ENCODE measurements at places on chromosomes 12 and 14. TPM values are rescaled to one million over a fixed set of nuclear protein-coding genes. Genes with fewer than 3 reads are reported as not detected.

ACSS3 gene
- 32.3 TPM for total RNA-seq

- no peaks in the 10 kb centered on the region for H3K4me1 ChIP-seq
- no peak overlapping the region for H3K27ac ChIP-seq
- H3K36me3 ChIP-seq: no peaks in the 10 kb centered on the region
- H3K4me3 ChIP-seq: no peak overlapping the region
These were observed 9.8 kb downstream of the NPC2 start for GRCh38 chr14:74483321-74483720.

- no peak overlapping the region for H3K4me3 ChIP-seq
- no peak overlapping the region for H3K27ac ChIP-seq
- DNase-seq: no peak
- no peaks in the 10 kb centered on the region for H3K4me1 ChIP-seq
These were observed 101.5 kb downstream of the RPAP3 start for GRCh38 chr12:47604221-47604873.

COQ5 gene
- total RNA-seq: 20.7 TPM

DNA sequence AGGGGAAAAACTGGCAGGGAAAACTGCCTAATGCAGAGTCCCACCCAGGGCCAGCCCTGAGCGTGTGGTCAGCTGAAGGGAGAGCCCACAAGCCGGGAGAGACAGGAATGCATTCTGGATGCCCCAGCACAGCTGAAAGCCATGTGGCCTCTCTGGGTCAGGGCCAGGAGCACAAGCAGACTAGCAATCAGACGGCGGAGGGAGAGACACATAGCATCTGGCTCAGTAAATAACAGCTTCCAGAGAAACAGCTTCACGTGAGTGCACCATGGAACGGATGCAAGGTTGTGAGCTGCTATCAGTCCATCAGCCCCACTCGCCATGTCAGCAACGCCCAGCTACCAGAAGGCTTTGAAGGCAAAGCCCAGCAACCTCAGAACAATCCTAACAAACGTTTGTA lies 28.2 kb upstream of the TMEM106C start:
- H3K27ac ChIP-seq: no peak overlapping the region
- peaks cover 4% of the 10 kb centered on the region for H3K4me1 ChIP-seq
- H3K4me3 ChIP-seq: no peak overlapping the region
- DNase-seq: peak; percentile 48
- no peaks in the 10 kb centered on the region for H3K36me3 ChIP-seq

- no peaks in the 10 kb centered on the region for H3K36me3 ChIP-seq
- no peak overlapping the region for H3K4me3 ChIP-seq
- peaks cover 2% of the 10 kb centered on the region for H3K4me1 ChIP-seq
- no peaks in the 10 kb centered on the region for H3K27me3 ChIP-seq
- H3K27ac ChIP-seq: no peak overlapping the region
- DNase-seq: no peak
These were observed 30.2 kb upstream of the GALNT9 start for GRCh38 chr12:132359551-132359950.

GRCh38 chr12:95623554-95624170 lies 72.4 kb upstream of the USP44 start:
- H3K4me1 ChIP-seq: peaks cover 1% of the 10 kb centered on the region
- H3K27me3 ChIP-seq: no peaks in the 10 kb centered on the region
- H3K27ac ChIP-seq: no peak overlapping the region
- DNase-seq: peak; percentile 79
- H3K4me3 ChIP-seq: no peak overlapping the region

ANAPC5 gene
- total RNA-seq: 82.7 TPM

- H3K4me1 ChIP-seq: peaks cover 9% of the 10 kb centered on the region
- H3K4me3 ChIP-seq: peak overlapping the region; percentile 86
- DNase-seq: peak; percentile 61
- H3K27ac ChIP-seq: peak overlapping the region; percentile 94
These were observed 830 bp downstream of the PPP4R3A start for GRCh38 chr14:91509083-91509877.

C12orf60 gene
- 0.63 TPM for total RNA-seq

ETFBKMT gene
- 2.5 TPM for total RNA-seq

DNA sequence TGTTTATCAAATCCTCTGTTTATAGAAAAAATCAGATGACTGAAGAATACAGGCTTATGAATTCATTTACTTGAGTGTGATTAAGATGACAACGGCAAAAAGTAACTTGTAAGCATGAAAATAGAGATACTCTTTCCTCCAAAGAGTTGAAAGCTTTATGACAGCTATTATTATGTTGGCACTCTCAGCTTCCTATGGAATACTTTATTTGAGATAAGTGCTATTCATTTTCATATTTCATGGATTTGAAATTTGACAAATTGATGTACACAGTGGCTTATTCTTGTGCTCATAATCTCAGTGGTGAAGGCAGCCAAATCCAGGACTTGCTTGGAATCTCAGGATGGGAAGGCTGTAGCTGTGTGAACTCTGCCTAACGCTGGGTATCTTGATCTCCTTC lies 991.6 kb downstream of the GALC start:
- no peak overlapping the region for H3K4me3 ChIP-seq
- H3K36me3 ChIP-seq: no peaks in the 10 kb centered on the region
- no peaks in the 10 kb centered on the region for H3K27me3 ChIP-seq
- H3K27ac ChIP-seq: no peak overlapping the region

DNA sequence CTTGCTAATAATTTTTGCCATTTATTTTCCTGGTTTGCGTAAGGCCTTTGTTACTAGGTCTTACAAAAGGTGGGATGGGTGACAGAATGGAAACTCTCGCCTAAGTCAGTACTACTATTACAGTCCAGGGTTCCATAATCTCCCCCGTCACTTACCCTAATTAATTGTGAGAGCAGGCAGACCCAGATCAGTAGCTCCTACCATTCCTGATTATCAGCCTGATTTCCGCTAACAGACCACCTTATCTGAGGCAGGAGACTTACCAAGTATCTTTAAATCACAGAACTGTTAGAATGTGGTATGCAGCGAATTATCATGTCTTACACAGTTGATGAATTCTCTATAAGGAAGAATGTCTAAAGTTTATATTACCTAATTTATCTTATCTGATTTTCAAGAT lies 234.7 kb downstream of the FOXN3 start:
- DNase-seq: no peak
- no peak overlapping the region for H3K4me3 ChIP-seq
- H3K36me3 ChIP-seq: no peaks in the 10 kb centered on the region
- peaks cover 28% of the 10 kb centered on the region for H3K4me1 ChIP-seq
- no peak overlapping the region for H3K27ac ChIP-seq
- H3K27me3 ChIP-seq: no peaks in the 10 kb centered on the region

DNA sequence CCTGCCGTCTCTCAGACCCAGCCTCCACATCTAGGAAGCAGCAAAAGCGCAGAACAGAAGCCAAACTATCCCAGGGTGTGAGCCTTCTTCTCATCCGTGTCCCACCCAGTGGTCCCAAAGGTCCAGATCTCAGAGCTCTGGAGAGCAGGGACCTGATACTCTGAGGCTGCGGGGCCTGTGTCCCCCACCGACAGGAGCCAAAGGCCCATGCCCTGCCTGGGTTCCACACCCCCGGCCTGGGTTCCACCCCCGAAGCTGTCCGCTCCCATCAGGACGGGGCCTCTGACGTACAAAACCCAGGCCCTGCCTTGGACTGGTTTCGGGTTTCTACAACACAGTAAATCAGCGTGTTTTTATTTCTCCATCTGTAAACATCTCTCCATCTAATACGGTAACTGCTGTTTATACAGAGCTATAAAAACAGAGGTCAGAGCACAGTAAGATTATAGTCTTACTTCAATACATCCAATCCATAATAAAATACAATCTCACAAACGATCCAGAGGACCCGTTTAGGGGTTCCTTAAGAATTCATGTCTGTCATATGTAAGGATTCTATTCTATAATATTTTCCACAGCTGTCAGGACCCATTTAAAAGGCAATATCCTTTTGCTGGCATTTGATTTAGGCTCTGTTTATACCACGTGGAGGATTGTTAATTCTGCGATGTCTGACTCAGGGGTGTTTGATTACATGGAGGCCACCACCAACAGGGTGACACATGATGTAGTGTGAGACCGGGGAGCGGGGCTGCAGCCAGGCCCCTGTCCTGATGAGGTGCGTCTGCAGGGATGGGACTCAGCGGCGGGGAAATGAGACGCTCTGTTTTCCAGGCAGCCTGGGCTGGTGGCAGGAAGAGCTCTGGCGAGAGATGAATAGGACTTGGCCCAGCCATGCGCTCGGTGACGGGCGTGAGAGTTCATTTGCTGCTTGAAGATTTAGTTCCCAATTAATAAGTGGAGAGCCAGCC lies 110.3 kb downstream of the DICER1 start:
- no peak for DNase-seq
- H3K4me1 ChIP-seq: no peaks in the 10 kb centered on the region
- H3K4me3 ChIP-seq: no peak overlapping the region
- no peaks in the 10 kb centered on the region for H3K27me3 ChIP-seq
- H3K36me3 ChIP-seq: no peaks in the 10 kb centered on the region

- no peaks in the 10 kb centered on the region for H3K4me1 ChIP-seq
- no peaks in the 10 kb centered on the region for H3K36me3 ChIP-seq
- H3K27me3 ChIP-seq: no peaks in the 10 kb centered on the region
- H3K4me3 ChIP-seq: no peak within 1 kb of the TSS
- no peak within 1 kb of the TSS for H3K27ac ChIP-seq
- no peak for DNase-seq
These were observed at the start of gene GPR65 for GRCh38 chr14:88005050-88005481. GPR65 (plus strand) TSS chr14:88005135; CDS start chr14:88010848, 5,713 bp downstream.

DNA sequence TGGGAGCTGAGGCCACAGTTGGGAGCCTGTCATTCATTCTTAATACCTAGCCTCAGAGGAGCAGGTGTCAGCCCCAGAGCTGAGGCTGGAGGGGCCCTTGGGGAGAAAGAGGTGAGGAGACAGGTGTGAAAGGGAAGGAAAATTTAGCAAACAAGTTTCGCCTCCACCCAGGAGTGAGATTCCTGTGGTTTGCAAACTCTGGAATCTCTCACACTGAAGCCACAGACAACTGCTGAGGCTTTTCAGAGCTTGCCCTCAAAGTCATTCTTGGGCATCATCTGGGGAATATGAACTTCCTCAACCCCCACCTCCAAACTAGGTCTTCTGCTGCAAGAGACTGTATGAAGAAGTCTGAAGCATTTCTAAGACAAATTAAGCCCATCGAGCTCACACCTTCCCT lies 589.5 kb upstream of the TBX3 start:
- DNase-seq: no peak
- H3K27me3 ChIP-seq: no peaks in the 10 kb centered on the region

KRT5 gene
- 10.3 TPM for total RNA-seq

DNA sequence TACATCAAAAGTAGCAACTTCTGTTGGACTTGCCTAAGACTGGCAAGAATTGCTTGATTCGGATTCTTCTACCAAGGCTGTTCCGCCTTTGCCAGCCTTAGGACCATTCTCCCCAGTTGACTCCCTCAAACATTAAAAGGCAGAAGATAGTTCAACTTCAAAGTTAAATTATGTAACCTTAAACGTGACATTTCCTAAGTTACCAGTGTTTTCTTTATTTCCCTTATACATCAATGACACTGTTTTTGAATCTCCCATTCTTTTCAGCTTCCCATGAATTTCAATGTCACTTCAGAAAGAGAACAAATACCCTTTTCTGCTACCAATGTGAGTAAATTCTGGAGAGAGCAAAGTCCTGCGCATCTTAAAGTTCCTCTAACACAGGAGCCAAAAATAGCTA lies 25.2 kb downstream of the CAPRIN2 start:
- H3K27ac ChIP-seq: no peak overlapping the region
- H3K4me1 ChIP-seq: no peaks in the 10 kb centered on the region
- no peak overlapping the region for H3K4me3 ChIP-seq
- no peaks in the 10 kb centered on the region for H3K27me3 ChIP-seq
- no peak for DNase-seq

DNA sequence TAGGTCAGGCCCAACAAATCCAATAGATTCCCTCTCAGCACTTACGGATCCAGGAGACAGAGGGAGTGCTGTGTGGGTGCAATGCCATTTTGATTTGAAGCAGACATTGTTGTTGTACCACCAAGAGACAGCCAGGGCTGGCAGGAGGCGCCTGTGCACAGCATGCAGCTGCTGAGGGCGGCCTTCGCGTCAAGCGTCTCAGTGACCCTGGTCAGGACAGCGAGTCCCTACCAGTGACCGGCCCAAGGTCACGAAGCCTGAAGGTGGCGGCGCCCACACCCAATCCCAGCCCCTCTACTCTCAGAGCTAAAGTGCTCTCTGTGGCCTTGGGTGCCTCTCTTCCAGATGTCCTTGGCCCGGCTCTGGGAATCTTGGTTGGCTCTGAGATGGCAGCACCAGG lies 40.5 kb downstream of the PRMT8 start:
- H3K27me3 ChIP-seq: no peaks in the 10 kb centered on the region
- H3K27ac ChIP-seq: no peak overlapping the region
- peaks cover 3% of the 10 kb centered on the region for H3K4me1 ChIP-seq

DNA sequence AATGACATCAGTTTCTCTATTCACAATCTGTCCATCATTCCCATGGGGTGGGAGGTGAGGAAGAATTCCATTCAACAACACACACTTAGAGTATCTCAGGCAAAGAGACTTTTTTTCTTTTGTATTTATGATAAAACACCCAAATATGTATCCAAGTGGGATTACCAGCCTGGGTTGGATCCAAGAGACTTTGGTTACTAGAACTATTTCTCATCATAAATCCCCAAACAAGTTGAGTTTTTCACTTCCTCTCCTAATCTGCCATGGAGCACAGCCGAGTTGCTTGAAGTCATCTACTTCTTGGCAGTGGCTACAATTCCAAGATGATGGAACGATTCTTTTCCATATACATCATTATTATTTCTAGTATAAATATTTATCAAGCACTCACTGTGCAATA lies 209.2 kb upstream of the HMGA2 start:
- no peaks in the 10 kb centered on the region for H3K4me1 ChIP-seq
- no peak overlapping the region for H3K4me3 ChIP-seq
- DNase-seq: no peak
- no peaks in the 10 kb centered on the region for H3K27me3 ChIP-seq
- no peaks in the 10 kb centered on the region for H3K36me3 ChIP-seq

GRCh38 chr12:104632724-104633201 lies 176.0 kb downstream of the CHST11 start:
- H3K36me3 ChIP-seq: no peaks in the 10 kb centered on the region
- DNase-seq: no peak
- H3K4me1 ChIP-seq: no peaks in the 10 kb centered on the region
- H3K27ac ChIP-seq: no peak overlapping the region

HNF1A gene
- not detected for total RNA-seq

DNA sequence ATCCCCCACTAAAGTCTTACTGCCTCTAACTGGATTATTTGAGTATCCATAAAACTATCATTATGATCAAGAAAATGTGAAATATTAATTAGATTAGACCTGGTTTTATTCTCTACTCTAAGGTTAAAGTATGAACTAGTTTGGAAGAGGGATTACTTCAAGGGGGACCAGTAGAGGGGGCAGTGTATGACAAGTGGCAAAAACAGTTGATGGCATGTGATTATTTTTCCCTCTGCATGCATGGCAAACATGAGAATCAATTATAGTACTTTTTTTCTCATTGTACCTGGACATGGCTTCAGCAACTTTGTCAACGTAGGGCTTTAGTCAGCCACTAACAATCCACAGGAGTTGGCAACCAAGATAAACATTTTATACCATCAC lies 145.0 kb upstream of the SLC38A2 start:
- peaks cover 30% of the 10 kb centered on the region for H3K4me1 ChIP-seq
- no peaks in the 10 kb centered on the region for H3K27me3 ChIP-seq
- no peaks in the 10 kb centered on the region for H3K36me3 ChIP-seq
- no peak overlapping the region for H3K27ac ChIP-seq
- no peak for DNase-seq
- H3K4me3 ChIP-seq: no peak overlapping the region

DNAH10 gene
- total RNA-seq: 1.8 TPM

All from ovary (tissue), 10 donors.